Type B pancreatic cell (in vitro differentiated cells): ENCODE measurements at places on chromosomes 3 and 15. TPM values are rescaled to one million over a fixed set of nuclear protein-coding genes. Genes with fewer than 3 reads are reported as not detected.

Gene FOXB1
- total RNA-seq, result 0.60 TPM in 1 of 2 replicates, not detected in the other

Gene OCA2
- 1.4 and 2.8 TPM in 2 replicates for total RNA-seq

Gene TRIM59
- 13.8 and 28.1 TPM in 2 replicates for total RNA-seq

- DNase-seq, result no peak
Observed at GRCh38 chr3:16249336-16249735, 15.4 kb downstream of the DPH3 start.

- no peak for DNase-seq
Observed at GRCh38 chr15:50277370-50277769, 11.8 kb upstream of the HDC start.

DNA sequence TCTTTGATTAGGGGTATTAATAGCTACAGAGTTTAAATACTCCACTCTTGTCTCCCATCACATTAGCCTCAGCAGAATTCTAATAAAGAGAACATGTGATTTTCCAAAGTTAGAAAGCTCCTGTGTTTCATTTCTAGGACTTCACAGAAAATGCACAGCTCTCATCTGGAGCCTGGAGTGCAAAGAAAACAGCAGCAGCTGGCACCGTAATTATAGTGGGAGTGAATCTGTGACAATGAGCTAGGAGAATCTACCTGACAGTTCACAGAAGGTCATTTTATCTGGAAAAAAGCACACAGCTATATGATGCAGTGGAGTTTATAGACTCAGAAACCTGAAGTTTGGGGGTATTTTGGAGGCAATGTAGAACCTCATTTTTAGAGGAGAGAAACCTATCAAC lies 5.4 kb upstream of the TRIM59 start:
- DNase-seq, result no peak

- DNase-seq, result no peak
Observed at GRCh38 chr3:141151439-141151838, 80.2 kb upstream of the PXYLP1 start.

GRCh38 chr3:4656626-4657328 lies 163.6 kb downstream of the ITPR1 start:
- DNase-seq, result no peak

DNA sequence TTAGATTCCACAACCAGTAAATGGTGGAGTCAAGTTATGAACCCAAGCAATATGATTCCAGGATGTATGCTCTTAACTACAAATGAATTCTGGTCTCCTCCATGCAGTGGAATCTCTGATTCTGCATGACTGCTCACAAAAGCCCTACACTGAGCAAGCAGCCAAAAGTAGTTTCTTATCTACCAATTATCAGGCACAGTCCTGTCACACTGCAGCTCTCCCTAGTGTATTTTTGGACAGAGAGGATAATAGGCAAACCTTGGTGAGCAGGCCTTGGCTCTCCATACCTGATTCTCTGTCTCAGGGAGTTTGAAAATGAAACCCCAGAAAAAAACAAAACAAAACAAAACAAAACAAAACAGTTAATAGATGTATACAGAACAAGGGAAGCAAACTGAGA lies 3.5 kb upstream of the SSR3 start:
- DNase-seq, result no peak

DNA sequence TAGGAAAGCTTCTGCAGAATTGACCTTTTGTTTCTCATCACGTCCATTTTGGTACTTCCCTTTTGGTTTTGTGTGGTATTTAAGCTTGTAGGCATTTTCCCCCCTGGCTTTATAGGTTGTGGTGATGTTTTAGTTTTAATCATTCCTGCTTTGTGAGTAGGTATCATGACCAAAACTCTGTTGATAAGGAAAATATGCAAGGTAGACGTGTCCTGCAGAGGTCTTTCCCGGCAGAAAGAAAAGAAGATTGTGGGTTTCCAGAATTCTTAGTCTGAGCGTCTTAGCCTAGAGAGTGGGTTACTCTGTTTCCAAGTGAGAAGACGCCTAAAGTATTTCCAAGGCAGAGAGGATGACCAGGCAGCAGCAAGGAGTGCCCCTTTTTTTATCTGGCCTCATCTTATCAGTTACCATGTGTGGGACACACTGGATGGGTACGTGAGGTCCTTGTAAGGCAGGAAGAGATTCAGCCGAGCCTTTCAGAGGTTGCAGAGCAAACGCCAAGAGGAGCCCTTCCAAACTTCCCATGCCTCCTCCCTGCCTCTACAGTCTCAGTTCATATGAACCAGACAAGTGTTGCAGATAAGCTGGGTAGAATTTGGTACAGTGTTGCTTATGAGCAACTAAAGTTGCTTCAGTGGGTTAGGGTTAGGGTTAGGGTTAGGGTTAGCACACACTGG lies 58.8 kb downstream of the ARNT2 start:
- no peak for DNase-seq

- DNase-seq, result no peak
Observed at GRCh38 chr3:134600206-134600605, 50.6 kb downstream of the KY start.

DNA sequence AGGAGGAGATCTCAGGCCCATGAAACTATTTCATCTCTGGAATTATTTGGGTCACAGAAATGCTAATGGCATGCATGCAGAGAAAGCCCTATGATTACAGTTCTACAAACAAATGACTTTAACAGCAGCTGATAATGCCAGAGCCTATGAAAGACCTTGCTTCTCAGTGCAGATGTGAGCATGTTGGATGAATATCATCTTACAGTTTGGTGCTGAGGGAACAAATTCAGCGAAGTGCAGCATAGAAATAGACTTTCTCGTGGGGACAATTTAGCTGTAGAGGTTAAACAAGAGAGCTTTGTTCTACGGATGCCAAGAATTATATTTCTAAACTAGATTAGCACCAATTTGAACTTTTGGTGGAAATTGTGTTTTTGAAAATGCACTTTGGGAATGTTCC lies 27.7 kb downstream of the PTX3 start:
- DNase-seq, result no peak

DNA sequence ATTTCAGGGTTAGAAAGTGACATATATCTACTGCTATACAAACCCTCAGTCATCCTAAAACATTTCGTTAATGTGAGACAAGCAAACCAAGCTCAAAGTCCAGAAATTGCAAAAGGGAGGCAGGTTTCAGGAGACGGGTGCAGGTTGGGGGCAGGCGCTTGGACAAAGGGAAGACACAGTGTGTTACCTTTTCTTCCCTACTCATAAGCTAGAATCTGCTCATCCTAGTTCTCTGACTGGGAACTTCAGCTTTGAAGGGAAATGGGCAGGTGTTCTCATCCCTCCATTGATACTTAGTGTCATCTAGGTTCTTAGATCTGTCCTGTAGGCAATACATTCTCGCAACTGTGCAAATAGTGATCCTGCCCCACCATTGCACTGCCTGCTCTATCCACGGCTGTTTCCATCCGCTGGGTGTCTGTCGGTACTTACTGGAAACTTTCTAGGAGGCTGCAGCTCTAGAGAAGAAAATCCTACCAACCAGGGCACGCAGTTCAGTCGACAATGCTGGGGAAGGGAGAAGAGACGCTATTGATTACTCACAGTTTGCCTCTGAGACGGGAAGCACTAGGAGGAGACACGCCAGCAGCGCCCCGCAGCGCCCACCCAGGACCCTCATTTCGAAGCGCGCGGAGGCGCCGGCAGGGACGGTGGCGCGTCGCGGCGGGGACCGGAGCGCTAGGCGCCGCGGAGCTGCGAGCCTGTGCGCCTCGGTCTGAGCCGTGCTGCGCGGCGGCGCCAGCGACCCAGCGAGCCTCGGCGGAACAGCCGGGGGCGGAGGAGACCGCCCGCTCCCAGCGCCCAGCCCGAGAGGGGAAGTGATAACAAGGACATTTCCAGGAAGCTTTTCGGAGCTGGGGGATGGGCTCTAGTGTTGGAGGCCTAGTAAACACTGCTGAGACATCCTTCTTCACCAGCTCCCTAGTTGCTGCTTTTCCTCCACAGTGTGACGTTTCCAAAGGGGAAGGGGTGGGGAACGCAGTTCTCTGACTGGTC lies at the start of gene PROS1:
Gene PROS1, minus strand, starts transcription at position 766 of the 996 bp plus-strand sequence. Its CDS starts 147 bp downstream, at position 619.
- DNase-seq, result peak; percentile 74

DNA sequence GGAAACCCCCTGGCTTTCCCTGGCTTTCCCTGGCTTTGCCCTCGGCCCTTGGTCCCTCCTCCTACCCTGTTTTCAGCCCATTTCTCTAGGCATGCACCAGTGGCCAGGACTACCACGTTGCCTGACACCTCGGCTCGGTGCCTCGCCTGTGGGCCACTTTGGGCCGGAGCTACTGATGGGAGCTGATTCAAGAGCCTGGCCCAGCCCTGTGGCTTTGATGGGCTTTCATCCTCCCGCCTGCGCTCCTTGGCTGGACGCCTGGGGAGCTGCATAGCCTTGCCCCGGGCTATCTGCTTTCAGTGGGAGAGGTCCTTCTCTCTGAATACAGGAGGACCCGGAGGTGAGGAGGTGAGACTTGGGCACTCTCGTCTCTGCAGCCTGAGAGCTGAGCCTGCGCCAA lies 192.7 kb upstream of the HES1 start:
- no peak for DNase-seq

- no peak for DNase-seq
Observed at GRCh38 chr3:45690336-45691035, 1.3 kb downstream of the SACM1L start.

GRCh38 chr15:79978260-79978654 lies 7.3 kb upstream of the BCL2A1 start:
- DNase-seq, result no peak

GRCh38 chr3:188947401-188948280 lies 224.1 kb upstream of the TPRG1 start:
- DNase-seq, result peak; percentile 84

DNA sequence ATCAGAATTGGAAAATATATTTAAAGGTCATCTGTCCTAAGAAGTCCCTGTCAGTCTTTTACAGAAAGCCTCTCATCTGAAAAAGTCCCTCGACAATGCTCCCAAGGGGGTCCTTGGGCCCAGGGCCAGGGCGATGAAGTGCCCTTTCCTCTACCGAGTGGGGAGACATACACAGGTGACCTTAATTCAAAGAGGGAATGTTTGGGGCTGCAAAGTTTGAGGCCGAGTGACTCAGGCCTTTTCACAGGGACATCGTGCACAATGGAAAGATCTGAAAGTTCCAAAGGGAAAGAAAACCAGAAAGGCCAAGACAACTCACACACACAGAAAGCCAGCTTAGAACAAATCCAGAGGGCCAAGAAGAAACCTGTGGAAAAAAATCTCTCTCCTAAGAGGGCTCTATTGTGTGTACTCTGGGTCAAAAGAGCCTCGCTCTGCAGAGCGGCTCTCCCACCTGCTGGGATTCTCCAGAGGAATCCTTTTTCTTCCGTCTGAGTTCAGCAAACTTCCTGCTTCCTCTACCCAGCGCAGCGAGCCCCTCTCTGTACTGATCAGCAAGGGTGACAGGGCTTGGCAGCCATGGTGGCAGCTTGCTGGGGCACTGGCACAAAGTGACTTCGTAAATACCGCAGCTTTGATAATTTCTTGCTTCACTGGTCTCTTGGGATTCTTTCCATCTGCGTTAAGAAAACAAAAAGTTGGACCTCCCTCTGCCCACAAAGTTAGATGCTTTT lies 259.1 kb downstream of the OPA1 start:
- DNase-seq, result no peak

- DNase-seq, result no peak
Observed at GRCh38 chr15:78024883-78025282, 52.6 kb downstream of the TBC1D2B start.
